ENCODE measurements at places on chromosomes 3 and 15.

DNA sequence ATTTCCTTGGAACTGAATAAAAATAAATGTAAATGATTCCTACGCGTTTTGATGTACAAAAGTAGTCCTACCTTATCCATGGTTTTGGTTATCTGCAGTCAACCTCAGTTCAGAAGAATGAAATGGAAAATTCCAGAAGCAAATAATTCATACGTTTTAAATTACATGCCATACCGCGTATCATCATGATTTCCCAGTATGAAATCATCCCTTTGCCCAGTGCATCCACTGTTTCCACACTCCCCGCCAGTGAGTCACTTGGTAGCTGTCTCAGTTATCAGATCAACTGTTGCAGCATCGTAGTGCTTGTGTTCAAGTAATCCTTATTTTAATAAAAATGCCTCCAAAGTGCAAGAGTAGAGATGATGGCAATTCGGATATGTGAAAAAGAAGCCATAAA, 9.1 kb upstream of the MFSD1 start:
- no peak for DNase-seq

DNA sequence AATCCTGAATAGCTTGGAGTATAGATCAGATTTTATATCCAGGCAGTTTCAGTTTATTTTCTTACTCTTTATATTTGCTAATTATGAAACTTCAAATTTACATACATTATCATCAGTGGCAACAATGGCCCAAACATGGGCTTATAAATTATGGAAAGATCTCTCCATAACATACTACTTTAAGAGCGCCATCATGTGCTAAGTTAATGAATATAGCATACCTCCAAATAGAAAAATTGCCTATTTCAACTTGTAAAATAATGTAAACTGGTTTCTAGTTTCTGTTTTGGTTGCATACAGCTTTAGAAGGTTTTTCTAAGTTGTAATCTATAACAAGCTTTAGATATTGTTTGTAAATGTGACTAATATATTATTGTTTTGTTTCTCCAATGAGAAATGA, 531.3 kb upstream of the UBE2E2 start:
- DNase-seq = no peak

DNA sequence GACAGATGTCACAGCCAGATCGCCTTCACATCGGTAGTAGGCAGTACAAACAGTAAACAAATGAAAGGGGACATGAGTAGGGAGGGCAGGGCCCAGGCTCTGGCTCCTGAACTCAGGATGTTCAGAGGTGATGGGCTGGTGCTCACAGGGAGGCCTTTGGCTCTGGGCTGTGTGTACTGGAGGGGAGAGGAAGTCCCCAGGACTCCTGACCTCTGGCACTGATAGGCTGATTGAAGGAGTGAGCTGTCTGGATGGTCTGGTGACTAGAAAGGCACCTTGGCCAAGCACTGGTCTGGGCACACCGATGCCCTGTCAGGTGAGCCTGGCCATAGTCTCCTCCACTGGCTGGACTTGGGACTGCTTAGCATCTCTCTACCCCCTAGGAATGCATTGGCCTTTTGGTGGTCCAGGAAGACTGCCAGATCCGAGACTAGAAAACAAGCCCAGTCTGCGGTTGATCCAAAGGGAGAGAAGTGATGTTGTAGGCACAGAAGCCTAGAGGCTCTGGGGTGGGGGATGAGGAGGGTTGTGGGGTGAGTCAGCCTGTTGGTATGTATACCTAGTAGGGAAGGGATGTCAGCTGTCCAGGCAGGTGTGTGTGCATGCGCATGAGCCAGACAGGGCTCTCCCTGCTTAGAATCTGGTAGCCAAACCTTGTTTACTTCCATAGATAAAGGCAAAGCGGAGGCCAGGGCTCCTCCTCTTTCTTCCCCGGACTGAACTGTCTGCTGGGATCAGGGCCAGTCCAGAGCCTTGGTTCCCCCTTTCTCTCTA, 1.9 kb downstream of the SPINT1 start:
- DNase-seq = no peak

GRCh38 chr15:81785181-81785580, 260.6 kb downstream of the MEX3B start:
- no peak for DNase-seq

DNA sequence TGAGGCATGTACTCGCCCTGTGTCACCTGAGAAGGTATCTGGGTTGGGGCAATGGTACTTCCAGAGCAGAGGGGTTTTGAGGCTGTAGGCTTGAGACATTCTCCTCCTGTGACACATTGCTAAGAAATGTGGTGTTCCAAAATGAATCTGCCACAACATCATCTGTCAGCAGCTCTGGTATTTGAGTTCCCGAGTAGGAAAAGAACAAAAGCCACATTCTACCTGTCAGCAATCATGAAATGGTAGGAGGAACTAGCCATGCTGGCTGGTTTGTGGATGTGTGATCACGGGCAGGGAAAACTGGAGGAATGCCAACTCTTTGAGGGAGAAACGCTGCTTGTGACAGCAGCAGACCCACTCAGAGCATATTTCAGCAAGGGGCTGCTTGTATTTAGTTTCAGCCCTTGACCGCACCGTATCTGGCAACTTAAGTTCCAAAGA, 579.4 kb upstream of the TBL1XR1 start:
- peak; percentile 37 for DNase-seq

DNA sequence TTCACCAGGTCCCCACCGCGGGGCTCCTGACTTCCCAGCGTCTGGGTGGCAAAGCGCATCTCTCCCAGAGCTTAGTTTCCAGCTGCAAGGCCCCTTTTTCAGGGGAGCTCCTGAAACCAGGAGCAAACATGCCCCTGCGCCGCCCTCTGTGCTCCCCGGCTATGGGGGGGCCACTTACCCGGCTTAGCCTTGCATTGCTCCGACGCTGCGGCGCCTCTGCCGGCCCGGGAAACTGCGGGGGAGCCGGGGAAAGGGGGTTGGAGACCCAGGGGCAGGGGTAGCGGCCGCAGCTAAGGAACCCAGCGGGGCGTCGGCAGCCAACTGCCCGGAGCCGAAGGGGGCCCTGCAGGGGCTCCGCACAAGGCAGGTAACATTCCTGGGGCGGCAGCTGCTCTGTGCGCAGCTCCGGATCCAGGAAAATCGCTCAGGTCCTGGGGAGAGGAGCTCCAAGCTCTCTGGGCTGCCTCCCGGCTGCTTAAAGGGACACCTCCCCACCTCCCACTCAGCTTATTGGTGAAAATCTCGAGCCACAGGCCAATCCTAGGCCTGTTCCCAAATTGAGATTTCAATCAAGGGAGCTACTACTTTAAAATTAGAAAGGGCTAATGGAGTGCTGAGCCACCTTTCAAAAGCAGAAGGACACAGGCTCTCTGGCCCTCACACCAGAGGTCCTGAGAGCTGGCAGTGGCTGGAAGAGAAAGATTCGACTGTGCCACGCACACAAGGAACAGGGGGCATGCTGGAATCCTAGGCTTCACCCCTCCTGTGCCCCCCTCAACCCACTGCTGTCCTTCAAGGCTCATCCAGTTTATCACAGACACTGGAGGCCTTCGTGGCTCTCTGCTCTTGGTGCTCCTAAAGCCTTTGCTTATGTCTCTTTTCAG, 42.7 kb upstream of the PRICKLE2 start:
- DNase-seq = peak; percentile 65

DNA sequence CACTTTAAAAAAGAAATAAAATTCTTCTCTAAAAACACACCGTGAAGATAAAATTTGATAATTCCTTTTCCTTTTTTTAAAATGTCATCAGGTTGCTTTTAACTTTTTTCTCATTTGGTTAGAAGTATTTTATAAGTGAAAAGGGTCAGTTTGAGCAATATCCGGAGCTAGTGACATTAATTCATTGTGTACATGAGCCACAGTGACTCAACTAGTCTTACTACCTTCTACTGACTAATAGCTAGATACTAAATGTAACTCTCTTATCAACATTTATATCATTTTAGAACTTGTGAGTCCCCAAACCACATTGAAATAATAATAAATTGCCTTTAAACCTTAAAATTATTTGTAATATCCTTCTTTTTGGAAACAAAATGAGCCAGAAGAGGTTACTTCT, 101.2 kb upstream of the ZBTB20 start:
- no peak for DNase-seq

DNA sequence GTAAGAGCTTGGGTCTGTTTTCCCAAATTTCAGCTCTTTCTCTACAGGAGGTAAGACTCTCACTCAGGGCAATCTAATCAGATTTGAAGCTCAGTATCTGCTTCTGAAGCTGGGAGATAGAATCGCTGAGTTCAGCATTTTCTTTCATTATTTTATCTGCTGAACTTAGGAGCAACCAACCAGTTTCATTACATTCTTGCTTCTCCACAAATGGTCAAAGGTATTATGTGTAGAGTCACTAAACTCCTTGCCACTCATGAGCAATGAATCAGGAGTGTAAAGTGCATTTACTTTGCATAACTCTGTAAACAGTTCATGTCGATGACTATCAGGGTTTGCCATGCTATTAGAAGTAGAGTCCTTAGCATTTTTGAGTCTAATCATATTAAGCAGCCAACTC, 249.4 kb downstream of the CHL1 start:
- no peak for DNase-seq

GRCh38 chr3:101081446-101081845, 88.2 kb upstream of the ABI3BP start:
- DNase-seq = no peak

- no peak for DNase-seq
Measured at GRCh38 chr3:130430266-130430665, 84.8 kb downstream of the COL6A5 start.

DNA sequence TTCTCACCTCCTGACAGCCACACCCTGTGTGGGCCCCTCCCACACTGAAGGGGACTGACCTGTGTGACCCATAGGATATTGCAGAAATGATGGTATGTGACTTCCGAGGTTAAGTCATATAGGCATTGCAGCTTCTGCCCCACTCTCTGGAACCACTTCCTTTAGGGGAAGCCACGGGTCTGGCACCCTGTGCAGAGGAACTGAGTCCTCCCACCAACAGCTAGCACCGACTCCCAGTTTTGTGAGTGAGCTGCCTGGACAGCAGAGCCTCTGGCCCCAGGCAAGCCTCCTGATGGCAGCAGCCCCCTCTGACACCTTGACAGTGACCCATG, 24.6 kb upstream of the SLC6A6 start:
- DNase-seq = no peak

DNA sequence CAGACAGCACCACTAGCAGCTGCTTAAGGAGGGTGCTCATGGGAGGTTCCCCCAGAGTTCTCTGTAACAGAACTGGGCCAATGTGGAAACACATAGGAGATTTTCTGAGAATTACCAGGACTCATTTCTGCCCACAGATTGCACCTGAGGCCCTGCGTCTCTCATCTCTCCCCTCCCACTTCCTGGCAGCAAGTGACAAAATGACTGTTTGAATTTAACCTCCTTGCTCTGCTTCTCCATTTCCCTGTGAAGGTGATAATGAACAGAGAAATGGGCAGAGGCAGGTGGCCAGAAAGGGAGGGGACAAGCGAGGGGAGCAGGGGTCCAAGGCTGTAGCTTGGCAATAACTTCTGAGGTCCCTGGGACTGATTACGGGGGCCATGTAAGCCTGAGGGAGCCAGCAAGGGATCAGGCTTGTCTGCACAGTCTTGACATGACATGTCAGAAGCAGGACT, 8.0 kb downstream of the EPHB1 start:
- no peak for DNase-seq

DNA sequence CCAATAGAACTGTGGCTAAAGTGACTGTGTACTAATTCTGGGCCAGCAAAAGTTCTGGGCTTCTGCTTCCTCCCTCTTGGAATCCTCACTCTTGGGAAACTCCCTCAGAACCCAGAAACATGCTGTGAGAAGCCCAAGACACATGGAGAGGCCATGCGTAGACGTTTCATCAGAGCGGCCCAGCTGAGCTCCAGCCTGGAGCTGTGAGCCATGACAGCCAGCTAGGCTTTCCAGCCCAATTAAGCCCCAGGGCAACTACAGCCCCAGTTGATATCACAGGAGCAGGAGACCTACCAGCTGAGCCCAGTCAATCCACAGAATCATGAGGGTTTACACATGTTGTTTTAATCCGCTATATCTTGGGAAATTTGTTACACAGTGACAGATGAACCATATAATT, 43.6 kb upstream of the CNOT10 start:
- no peak for DNase-seq

DNA sequence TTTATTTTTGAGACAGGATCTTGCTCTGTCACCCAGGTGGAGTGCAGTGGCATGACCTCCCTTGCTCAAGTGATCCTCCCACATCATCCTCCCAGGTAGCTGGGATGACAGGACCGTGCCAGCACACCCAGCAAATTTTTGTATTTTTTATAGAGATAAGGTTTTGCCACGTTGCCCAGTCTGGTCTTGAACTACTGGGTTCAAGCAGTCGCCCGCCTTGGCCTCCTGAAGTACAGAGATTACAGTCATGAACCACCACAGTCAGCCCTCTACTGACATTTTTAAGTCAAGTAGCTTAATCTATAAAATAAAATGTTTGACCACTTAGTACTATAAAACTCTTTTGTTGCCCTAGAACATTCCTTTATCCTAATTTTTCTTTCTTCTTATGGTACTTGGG, 198.8 kb downstream of the FNDC3B start:
- DNase-seq = no peak

- DNase-seq = no peak
Measured at GRCh38 chr15:89412905-89413411, 78.3 kb upstream of the POLG start.

- DNase-seq = no peak
Measured at GRCh38 chr15:56763141-56763895, 30.0 kb upstream of the ZNF280D start.

DNA sequence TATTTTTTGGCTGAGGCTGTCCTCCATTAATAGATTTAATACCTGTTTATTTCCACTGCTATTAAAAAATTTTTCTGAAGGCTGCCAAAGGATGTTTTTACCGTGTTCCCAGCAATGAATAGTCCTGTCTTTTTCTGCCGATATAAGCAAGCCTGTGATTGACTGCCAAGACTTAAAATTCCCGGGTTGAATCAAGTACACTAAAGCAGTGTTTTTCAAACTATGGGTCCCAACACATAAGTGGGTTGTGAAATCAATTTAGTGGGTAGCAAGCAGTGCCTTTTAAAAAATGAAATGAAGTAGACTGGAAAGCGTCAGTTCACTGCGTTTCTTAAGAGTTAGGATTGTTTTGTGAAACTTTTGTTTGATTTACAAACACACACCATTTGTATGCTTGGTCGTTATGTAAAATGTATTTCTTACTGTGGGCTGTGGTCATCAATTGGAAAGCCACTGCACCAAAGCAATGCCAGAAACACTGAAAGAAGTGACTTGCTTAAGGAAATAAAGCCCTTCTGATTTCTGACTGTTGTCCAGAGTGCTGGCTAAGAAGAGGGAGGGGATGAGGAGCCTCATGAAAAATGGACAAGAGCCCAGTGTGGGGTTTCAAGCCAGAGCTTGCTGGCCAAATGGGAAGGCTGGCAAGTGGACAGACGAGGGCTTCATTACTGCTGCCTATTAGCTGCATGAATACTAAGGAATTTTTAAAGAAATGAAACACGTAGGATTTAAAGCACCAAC, 206.0 kb downstream of the THRB start:
- no peak for DNase-seq

DNA sequence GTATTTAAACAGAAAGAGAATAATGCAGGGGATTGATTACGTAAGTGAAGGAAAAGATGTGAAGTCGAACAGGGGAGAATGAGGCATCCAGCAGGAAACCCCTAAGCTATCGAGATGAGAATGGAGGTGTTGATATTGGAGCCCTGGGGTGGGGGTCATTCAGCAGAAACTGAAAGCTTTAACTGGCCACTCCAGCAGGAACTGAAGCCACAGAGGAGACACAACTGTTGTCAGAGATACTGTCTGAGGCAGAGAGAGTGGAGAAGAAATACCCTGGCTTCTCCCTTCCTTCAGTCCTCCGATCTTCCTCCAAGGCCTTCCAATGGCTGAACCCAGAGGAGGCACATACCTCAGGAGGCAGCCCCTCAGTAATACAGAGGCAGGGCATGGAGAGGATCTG, 152.4 kb downstream of the THRB start:
- no peak for DNase-seq

GRCh38 chr3:169112153-169112892, 551.2 kb downstream of the MECOM start:
- no peak for DNase-seq
